Activated naive CD8-positive, alpha-beta T cell treated with anti-CD3 and anti-CD28 coated beads, Interleukin-2, amount 50 U/mL, for 24 hours (primary cell): ENCODE measurements at places on chromosomes 6 and 20.
A peak's percentile ranks its signal among the peaks of the same experiment; 100 is the strongest.

GRCh38 chr6:157461000-157461915 lies 80.3 kb downstream of the ZDHHC14 start:
- peak; percentile 73 for DNase-seq

DNA sequence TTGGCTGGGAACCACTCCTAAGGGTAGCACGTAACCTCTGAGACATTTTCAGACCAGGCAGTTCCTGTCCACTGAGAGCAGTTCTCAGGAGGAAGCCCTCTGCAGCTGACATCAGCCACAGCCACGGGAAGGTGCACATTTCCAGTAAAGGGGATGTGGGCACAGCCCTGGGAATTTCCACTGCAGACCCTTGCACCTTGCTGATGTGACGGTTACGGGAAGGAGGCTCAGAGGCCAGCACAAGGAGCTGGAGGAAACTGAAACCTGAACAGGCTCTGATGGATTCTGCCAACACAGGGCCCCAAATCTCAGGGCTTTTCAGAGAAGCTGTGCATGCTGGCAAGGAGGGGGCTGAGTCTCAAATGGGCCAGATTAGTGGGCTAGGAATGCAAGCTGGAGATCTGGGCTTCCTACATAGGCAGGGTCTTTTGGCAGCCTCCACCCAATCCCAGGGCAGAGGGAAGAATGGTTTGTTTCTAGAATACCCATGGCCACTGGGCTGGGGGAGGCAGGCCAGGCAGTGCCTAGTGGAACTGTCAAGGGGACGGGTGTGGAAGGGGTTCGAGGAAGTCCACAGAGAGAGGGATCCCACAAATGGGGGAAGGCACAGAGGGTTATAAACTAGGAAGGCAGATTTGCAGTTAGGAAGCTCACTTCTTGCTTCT lies 14.2 kb downstream of the EBF4 start:
- no peak for DNase-seq

- DNase-seq: no peak
Measured at GRCh38 chr6:79798841-79799240, 148.5 kb downstream of the ELOVL4 start.

DNA sequence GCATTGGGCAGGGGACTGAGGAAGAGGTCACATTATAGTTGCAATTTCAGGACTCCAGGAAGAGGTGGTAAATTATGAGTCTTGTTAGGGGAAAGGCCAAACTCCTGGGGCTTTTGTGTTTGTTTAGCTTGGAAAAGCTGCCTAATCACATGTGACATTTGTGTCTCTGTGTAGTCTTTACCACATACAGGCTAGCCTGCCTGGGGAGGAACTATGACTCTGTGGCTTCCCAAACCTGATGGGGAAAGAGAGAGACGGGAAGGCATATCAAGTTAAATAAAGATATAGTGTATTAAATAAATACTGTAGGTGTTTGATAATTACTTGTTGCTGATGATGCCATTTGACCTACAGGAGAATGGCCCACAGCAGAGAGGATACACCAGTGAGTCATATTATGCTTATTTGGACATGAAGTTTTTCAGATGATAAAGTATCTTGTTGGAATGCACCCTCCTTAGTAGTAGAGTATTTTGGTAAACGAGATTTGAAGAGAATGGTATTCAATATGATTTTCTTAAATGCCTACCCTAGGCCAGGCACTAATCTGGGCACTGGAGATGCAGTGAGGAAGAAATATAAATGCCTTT lies 4.0 kb downstream of the BLTP3A start:
- DNase-seq: no peak

- DNase-seq: no peak
Measured at GRCh38 chr6:125188037-125188436, 34.5 kb downstream of the TPD52L1 start.

- DNase-seq: no peak
Measured at GRCh38 chr6:166814390-166814789, 142.0 kb downstream of the RNASET2 start.

GRCh38 chr6:109197061-109197460 lies 101.8 kb downstream of the CEP57L1 start:
- no peak for DNase-seq

- DNase-seq: no peak
Measured at GRCh38 chr20:62439218-62439617, 11.9 kb upstream of the RBBP8NL start.

DNA sequence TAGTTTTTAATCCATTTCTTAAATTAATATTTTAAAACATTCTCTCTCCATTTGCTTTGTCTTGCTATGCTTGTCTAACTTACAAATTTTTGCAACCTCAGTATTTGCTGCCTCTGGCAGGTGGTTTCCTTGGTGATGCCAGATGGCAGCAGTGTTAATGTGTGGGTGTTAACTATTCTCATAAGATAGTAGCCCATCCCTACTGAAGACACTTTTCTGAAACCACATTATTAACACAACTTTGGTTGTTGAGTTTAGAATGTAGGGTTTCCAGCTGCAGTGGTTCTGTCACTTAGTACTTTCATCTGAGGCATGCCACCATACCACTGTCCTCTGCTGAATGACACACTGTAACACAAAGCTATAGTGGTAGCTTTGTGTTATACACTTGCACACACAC lies 75.1 kb downstream of the MYO6 start:
- no peak for DNase-seq

GRCh38 chr20:48933017-48933766 lies 11.7 kb downstream of the ARFGEF2 start:
- DNase-seq: no peak

GRCh38 chr6:85802162-85802561 lies 159.5 kb upstream of the SYNCRIP start:
- no peak for DNase-seq

DNA sequence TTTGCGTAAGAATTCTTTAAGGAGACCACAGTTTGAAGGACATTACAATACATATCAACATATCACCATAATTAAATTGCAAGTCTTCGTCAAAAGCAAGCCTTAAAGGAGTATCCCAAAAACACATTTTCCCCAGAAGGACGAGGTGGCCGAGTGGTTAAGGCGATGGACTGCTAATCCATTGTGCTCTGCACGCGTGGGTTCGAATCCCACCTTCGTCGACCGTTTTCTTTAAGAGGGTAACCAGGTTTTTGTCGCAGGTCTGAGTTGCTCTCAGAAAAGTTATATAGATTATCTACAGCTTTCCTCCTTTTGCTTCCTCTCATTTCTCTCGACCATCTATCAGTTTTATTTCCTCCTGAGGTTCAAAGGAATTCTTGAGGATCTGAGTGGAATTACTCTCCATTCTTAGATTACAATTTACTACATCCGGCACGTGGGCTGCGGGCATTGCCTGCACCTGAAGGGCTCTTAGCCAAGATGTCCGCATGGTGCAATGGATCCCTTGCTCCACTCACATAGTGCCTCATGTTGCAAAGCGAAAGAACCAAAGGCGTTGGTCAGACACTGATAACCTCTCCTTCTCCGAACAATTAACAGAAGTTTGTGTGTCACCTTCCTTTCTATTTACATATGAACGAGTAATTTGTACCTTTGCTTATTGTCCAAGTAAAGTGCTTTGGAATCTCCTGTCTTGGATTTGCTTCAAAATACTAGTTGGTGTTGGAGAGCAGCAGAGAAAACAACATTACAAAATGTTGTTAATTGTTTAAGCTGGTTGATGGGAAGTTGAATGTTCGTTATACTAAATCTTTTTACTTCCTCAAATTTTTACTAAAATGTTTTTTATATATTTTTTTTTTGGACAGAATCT lies 14.0 kb downstream of the POM121L2 start:
- DNase-seq: peak; percentile 41

GRCh38 chr6:36656441-36656840 lies 22.1 kb upstream of the CDKN1A start:
- DNase-seq: no peak

DNA sequence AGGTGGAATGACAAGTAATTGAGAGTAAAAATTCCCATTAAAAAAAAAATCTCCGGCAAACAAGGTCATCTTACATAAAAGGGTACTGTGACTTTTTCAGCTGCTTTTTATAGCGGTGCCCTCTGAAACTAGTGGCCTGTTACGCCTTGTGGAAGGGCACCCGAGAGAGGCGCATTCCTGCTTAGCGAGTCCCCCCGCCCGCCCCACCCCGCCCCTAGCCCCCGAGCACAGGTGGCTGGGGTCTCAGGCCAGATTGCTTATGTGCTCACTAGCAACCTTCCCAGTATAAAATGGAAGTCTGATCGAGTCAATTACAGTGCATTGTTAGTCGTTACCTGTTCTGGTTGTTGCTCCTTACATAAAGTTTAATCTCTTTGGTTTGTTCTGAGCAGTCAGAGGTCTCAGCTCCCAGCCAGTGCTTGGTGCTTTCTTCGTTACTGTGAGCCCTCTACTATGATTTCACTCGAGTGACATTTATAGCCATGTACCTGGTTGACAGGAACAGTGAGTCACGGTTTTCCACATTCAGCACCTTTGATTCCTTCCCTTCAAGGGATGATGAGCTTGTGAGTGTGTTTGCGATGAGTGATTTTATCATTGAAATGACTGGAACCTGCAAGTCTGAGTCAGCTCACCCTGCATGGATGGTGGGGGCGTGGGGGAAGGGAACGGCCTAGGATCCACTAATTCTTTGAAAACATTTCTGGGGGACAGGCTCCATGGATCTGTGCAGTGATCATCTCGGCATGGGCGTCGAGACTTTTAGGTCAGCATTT lies 47.6 kb downstream of the ZDHHC14 start:
- peak; percentile 68 for DNase-seq

GRCh38 chr6:166703149-166703710 lies 76.2 kb upstream of the RPS6KA2 start:
- DNase-seq: no peak
